ENCODE measurements at places on chromosomes 7 and 10.

DNA sequence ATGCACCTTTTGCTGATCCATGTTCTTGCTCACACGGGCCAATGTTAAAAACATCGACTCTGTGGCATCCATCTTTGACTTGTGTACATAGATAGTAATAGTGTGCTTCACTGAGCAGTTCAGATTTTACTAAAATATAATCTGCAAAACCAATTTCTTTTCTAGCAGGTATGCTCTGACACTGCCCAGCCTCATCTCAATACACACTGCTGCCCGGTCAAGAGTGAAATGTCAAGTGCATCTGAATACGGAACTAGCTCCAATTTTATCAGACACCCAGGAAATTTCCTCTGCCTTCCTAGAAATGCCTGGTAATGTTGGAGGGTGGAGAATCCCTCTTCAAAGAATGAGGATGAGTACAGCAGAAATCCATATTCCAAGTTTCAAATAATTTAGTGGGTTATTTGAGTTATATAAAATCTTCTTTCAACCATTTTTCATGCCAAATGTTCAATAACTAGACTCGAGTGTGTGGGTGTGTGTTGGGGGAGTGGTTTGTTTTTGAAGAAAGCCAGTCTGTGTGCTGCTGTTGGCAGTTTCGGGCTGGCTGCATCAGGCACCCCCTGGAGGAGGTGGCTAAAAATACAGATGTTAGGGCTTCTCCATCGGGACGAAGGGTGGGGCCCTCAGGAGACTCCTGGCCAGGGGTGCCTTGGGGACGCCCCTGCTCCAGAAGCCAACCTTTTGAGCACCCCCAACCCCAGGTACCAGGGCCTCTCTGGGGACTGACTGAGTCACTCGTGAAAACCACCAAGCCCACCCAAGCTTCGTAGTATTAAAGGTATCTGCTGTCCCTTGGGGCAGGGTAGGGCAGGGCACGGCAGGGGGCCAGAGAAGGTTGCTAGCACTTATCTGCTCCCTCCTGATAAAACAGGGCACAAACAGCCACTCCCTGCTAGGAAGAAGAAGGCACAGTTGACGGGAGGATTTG lies 15.4 kb downstream of the CTBP2 start:
- no peak for DNase-seq

- DNase-seq = no peak
These were observed 72.6 kb upstream of the SEPHS1 start for GRCh38 chr10:13420532-13421307.

DNA sequence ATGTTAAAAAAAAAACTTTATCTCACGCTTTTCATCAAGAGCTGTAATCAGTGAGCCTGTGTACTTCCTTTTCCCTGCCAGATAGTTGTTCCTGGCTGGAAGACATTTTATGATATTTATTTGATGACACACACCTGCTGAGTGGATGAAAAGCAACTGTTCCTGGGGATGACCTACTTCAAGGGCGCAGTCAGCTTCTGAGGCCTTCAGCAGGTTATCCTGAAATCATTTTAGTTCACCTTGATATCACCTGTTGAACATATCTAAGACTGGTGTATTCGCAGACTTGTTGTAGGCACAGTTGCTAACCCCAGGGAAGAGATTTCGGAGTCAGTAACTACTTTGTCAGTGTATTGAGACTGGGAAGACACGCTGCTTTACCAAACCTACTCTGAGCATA lies 234.5 kb upstream of the TCF7L2 start:
- no peak for DNase-seq

DNA sequence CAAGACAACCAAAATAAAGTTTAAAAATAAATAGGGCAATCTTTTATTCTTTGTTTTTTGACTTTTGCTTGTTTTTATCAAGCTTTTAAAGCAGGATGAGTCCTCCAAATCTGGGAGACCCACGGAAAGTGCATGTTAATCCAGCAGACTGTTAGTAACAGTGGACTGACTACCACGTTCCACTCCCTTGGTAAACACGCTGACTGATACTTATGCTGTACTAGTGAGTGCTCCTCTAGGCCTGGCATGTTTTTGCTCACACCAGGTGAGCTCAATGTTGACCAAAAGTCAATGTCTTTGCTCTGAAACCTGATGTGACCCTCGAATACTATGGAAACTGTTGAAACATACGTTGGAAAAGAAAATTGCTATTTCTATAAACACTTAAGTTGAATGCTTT lies 88.4 kb downstream of the KIAA1549 start:
- DNase-seq = no peak

All from RWPE2 (cell line).